ENCODE measurements at places on chromosomes 1 and 21.

DNA sequence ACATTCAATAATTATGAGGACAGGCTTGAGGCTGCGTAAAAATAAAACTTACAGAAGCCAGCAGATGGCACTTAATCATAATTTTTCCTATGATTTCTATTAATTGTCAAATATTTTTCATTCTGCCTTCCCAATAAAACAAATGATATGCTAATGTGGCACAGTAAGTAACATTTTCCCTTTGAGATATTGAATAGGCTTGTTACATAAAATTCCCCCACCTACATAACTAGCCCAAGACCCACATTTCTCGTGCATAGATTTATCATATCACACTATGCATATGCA, 55.4 kb upstream of the PTGFRN start:
- no peak for DNase-seq

GRCh38 chr21:44793592-44794374, 7.8 kb downstream of the UBE2G2 start:
- DNase-seq, result no peak

GRCh38 chr1:38834937-38835827, 24.4 kb downstream of the RRAGC start:
- DNase-seq, result peak; percentile 82

- peak; percentile 82 for DNase-seq
These were observed 53.1 kb upstream of the GPR37L1 start for GRCh38 chr1:202069662-202070061.

- no peak for DNase-seq
These were observed 29.6 kb downstream of the TSNAX start for GRCh38 chr1:231557898-231558707.

Data from NCI-H345 (cell line).